ENCODE measurements at places on chromosomes 1 and 21.

DNA sequence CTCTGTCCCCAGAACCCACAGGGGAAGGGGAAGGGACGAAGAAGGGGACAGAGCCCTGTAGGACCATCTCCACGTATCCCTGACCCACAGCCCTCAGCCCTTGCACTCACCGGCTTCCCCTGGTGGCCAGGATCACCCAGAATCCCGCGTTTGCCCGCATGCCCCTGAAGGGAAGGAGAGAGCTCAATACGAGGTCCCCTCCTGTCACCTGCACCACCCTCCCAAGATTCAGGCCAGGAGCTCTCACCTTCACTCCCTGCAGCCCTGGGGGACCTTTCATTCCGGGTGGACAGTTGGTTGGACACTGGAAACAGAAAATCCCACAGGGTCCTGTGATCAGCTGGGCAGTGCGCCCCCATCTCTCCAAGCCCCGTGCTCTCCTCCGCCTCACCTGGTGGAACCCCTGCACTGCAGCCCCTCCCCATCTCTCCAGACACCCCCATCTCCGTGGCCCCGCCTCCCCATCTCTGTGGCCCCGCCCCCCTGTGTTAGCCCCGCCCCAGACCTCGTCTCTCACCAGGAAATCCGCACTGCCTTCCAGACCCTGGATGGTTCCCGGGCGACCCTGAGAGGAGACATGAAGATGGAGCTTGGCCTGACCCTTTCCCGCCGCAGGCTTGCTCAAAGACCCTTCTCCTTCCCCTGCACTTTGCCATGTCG, 6.0 kb downstream of the COL9A2 start:
- H3K4me1 ChIP-seq, result peaks cover 24% of the 10 kb centered on the region
- DNase-seq, result no peak
- H3K4me3 ChIP-seq, result no peak overlapping the region
- no peaks in the 10 kb centered on the region for H3K27me3 ChIP-seq
- H3K27ac ChIP-seq, result peak overlapping the region; percentile 29

DNA sequence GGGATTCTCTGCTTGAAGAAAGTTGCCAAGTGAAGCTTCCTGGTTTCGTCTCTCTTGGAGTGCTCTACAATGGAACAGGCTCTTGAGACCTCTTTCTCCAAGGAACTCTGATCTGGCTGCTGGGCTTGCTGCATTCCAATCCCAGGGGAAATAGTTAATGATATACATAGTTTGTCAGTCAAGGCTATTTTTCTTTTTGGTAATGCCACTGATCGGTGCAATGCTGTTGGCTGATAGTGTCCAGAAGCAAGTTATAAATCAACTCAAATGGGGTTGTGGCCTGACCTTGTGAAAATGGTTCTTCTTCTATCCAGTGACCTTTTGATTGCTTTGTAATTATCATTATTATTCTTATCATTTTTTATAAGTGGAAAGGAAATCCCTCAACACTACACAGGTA, 48.4 kb upstream of the TNFSF18 start:
- H3K27ac ChIP-seq, result no peak overlapping the region
- H3K27me3 ChIP-seq, result no peaks in the 10 kb centered on the region
- no peak overlapping the region for H3K4me3 ChIP-seq
- no peak for DNase-seq
- H3K4me1 ChIP-seq, result no peaks in the 10 kb centered on the region

DNA sequence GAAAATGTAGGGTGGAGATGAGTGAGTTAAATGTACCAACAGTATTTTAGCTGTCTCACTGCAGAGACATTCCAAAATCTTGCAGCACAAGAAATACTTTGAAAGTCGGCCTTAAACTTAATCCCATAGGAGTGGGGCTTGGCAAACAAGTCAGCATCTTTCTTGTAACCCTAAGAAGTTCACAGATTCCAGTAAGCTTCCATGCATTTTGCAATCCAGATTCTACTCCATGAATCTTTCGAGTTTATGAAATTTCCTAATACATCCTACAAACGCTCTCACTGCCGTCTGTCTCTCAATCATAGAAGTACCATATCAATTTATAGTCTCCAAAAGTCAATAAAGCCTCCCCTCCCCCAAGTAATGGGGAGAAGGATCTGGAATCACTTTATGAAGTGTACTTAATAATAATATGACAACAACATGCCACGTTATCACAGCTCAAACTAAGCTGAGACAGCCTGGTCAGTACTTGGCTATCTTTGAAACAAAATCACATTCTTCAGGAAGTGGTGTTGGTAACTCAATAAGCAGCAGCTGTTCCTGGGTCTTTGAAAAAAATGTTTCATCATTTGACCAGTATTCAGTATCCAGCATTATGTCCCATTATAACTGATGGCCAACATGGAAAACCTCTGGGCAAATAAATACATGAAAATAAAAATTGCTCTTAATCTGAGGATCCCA, 317.4 kb upstream of the RUNX1 start:
- DNase-seq, result no peak
- peaks cover 5% of the 10 kb centered on the region for H3K27me3 ChIP-seq
- H3K36me3 ChIP-seq, result peaks cover 2% of the 10 kb centered on the region
- no peak overlapping the region for H3K27ac ChIP-seq

DNA sequence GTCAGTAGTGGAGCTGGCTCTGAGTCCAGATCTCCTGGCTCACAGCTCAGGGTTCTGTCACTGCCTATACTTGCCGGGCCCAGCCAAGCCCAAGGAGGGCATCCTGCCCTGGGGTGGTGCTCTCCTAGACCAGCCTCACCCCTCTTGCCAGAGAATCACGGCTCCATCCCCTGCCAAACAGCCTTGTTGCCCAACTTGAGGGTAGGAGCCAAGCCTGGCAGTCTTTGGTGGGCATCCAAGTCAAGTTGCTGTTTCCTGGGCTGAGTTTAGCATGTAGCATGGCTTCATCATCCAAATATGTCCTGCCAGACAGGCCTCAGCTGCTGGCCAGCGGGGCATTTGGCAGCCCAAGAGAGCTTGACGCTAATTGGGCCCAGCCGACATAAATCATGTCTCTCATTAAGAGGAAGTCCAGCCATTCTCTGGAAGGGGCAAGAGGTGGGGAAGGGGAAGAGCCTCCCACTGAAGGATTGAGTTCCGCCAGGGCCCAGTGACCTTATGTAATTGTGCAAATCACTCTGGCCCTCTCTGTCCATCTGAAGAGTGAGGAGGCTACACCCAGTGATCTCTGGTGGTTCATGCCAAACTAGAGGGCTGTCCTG, 22.6 kb upstream of the TRABD2B start:
- H3K4me3 ChIP-seq, result no peak overlapping the region
- H3K36me3 ChIP-seq, result peaks cover 3% of the 10 kb centered on the region
- H3K27me3 ChIP-seq, result peaks cover 69% of the 10 kb centered on the region
- no peak overlapping the region for H3K27ac ChIP-seq

DNA sequence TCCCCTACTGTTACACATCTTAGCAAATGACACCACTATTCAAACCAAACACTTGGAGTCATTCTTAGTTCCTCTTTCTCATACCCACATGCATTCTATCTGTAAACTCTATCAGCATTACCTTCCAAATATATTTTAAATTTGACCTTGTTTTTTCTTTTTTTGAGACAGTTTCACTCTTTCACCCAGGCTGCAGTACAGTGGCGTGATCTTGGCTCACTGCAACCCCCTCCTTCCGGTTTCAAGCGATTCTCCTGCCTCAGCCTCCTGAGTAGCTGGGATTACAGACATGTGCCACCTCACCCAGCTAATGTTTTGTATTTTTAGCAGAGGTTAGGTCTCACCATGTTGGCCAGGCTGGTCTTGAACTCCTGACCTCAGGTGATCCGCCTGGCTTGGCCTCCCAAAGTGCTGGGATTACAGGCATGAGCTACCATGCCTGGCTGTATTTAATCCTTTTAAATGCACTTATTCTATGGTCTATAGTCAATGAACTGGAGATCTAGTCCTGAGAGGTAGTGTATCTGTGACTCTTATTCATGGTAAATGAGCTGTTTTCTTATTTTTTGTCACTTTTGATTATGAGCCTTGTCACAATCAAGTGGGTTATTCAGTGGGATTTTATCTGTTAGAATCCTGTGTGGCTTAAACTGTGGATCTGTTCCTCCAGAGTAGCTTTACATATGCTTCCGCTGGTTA, 73.1 kb downstream of the GATAD2B start:
- no peak overlapping the region for H3K4me3 ChIP-seq
- DNase-seq, result no peak
- peak overlapping the region; percentile 53 for H3K27ac ChIP-seq

- peaks cover 13% of the 10 kb centered on the region for H3K36me3 ChIP-seq
- peaks cover 5% of the 10 kb centered on the region for H3K4me1 ChIP-seq
- H3K4me3 ChIP-seq, result no peak overlapping the region
- no peak for DNase-seq
Observed at GRCh38 chr1:119910618-119911017, 14.3 kb upstream of the ADAM30 start.

- peaks cover 82% of the 10 kb centered on the region for H3K27me3 ChIP-seq
- no peak for DNase-seq
- no peak overlapping the region for H3K4me3 ChIP-seq
- H3K36me3 ChIP-seq, result peaks cover 9% of the 10 kb centered on the region
- H3K4me1 ChIP-seq, result no peaks in the 10 kb centered on the region
Observed at GRCh38 chr1:18725231-18725895, 94.7 kb downstream of the PAX7 start.

GRCh38 chr1:96748078-96748477, 26.5 kb downstream of the PTBP2 start:
- DNase-seq, result no peak
- no peak overlapping the region for H3K4me3 ChIP-seq
- H3K27ac ChIP-seq, result no peak overlapping the region

GRCh38 chr1:65083263-65083896, 64.6 kb upstream of the AK4 start:
- peaks cover 2% of the 10 kb centered on the region for H3K4me1 ChIP-seq
- peaks cover 25% of the 10 kb centered on the region for H3K27me3 ChIP-seq
- no peak for DNase-seq
- H3K36me3 ChIP-seq, result peaks cover 7% of the 10 kb centered on the region
- no peak overlapping the region for H3K27ac ChIP-seq

GRCh38 chr1:24754229-24754628, 9.0 kb downstream of the CLIC4 start:
- DNase-seq, result no peak
- H3K4me1 ChIP-seq, result peaks cover 5% of the 10 kb centered on the region
- H3K36me3 ChIP-seq, result no peaks in the 10 kb centered on the region
- H3K27ac ChIP-seq, result peak overlapping the region; percentile 86

- H3K27ac ChIP-seq, result peak overlapping the region; percentile 74
- no peak for DNase-seq
Observed at GRCh38 chr1:33119532-33120217, 38.7 kb downstream of the AZIN2 start.

DNA sequence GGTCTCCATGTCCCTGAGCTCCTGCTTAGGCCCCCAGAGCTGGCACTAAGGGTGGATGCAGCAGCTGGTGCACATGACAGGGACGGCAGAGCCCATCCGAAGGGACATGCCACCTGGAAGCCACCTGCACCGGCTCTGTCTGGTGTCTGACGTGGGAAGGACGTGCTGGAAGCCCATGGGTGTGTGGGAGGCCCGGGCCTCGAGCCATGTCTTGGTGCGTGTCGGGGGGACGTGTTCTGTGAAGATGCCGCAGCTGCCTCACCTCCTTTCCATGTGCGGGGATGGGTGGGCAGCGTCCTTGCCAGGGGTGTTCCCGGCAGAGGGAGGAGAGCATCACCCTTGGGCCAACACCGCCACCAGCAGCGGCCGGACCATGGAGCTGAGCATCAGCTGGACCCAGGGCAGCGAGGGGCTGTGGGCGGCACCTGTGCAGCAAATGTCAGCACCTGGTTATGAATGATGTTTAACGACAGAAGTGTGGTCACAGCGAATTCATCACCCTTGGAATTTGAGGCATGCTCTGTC, 15.5 kb upstream of the POFUT2 start:
- no peak overlapping the region for H3K4me3 ChIP-seq
- peak overlapping the region; percentile 84 for H3K27ac ChIP-seq
- H3K4me1 ChIP-seq, result peaks cover 10% of the 10 kb centered on the region
- no peak for DNase-seq

- no peak for DNase-seq
- H3K27me3 ChIP-seq, result no peaks in the 10 kb centered on the region
- no peak overlapping the region for H3K4me3 ChIP-seq
- H3K27ac ChIP-seq, result no peak overlapping the region
Observed at GRCh38 chr1:118264343-118264742, 79.3 kb upstream of the SPAG17 start.

DNA sequence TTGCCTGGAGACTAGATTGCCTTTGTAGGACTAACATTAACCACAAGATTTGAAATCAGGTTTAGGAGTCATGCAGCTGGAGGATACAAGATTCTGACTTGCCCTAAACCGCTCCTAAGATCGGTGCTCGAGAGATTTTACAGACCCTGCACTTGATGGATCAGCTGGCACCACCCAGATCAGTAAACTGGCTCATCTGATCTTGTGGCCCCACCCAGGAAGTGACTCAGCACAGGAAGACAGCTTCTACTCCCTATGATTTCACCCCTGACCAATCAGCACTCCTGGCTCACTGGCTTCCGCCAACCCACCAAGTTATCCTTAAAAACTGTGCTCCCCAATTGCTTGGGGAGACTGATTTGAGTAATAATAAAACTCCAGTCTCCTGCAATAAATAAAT, 876 bp upstream of the CATSPERE start:
- no peak for DNase-seq
- no peaks in the 10 kb centered on the region for H3K27me3 ChIP-seq
- H3K4me1 ChIP-seq, result peaks cover 2% of the 10 kb centered on the region
- no peak overlapping the region for H3K27ac ChIP-seq

DNA sequence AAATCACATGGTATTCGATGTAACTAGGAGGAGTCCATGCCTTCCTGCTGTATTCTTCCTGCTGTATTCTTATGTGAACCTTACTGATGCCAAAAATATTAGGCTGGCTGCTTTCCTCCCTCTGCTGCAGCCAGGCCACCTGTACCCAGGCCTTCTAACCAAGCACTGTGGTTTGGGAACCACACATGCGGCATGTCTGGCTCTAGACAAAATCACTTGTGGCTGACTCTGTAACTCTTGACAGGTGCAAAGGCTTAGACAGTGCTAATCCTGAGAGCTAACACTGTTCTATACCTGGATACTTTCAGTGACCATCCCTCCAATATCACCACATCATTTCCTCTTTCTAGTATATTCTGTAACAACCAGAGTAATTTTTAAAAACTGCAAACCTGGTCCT, 67.7 kb downstream of the PCP4 start:
- DNase-seq, result no peak
- no peak overlapping the region for H3K4me3 ChIP-seq
- H3K4me1 ChIP-seq, result no peaks in the 10 kb centered on the region
- no peaks in the 10 kb centered on the region for H3K36me3 ChIP-seq
- no peak overlapping the region for H3K27ac ChIP-seq

DNA sequence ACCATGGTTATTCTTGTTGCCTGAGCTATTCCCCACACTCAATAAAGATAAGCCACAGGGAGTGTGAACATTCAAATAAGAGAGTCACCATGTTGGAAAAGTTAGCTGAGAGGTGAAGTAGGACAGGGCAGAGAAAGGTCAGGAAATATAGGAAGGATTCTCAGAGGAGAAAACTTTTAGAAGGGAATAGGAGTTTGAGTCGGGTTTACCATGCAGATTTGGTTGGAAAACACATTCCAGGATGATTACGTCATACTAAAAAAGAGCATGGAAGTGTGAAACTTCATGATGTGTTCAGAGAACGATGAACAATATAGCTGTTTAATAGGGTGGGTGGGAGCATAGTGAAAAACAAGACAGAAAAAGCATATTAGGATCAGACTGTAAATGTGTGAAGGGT, 1125.3 kb upstream of the ADGRL2 start:
- H3K27ac ChIP-seq, result no peak overlapping the region
- H3K4me1 ChIP-seq, result no peaks in the 10 kb centered on the region
- DNase-seq, result no peak

GRCh38 chr1:50416150-50416527, 7.1 kb downstream of the DMRTA2 start:
- peaks cover 20% of the 10 kb centered on the region for H3K4me1 ChIP-seq
- no peak for DNase-seq
- H3K4me3 ChIP-seq, result no peak overlapping the region
- peaks cover 73% of the 10 kb centered on the region for H3K27me3 ChIP-seq
- no peak overlapping the region for H3K27ac ChIP-seq
- peaks cover 18% of the 10 kb centered on the region for H3K36me3 ChIP-seq
